Stimulated activated CD4-positive, alpha-beta T cell treated with anti-CD3 and anti-CD28 coated beads, TNF-alpha, amount 100 ng/mL, for 24 hours (primary cell): ENCODE measurements at places on chromosomes 11 and 22.

DNA sequence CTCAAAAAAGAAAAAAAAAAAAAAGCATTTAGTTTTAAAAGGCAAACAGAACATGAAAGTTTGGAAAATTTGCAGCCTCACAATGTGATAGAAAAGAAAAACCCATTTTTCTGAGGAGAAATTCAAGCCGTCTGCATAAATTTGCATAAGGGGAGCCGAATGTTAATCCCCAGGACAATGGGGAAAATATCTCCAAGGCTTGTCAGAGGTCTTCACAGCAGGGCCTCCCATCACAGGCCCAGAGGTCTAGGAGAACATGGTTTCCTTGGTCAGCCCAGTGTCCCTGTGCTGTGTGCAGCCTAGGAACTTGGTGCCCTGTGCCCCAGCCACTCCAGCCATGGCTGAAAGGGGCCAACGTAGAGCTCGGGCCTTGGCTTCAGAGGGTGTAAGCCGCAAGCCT is 109.1 kb downstream of the TRIM44 start:
- DNase-seq, result no peak

GRCh38 chr22:40324468-40325305 is 21.6 kb upstream of the ADSL start:
- DNase-seq, result no peak

DNA sequence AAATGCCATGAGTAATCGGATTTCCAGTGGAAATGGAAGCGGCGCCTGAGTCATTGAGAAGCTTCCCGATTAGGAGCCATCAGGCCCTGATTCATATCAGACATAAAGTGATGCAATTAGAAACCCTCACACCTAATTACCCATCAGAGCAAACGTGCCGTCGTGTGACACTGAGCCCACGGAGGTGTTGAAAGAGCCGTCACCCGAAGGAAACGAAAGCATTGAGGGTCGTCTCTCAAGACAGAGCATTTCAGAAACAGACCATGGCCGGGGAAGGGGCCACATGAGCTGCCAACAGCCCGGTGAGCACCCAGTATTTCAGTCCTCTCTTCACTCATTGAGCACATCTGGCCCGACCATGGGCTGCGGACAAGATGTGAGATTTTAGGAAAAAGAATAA is 829.3 kb downstream of the TBC1D22A start:
- DNase-seq, result no peak

GRCh38 chr11:100151944-100152343 is 535.1 kb upstream of the ARHGAP42 start:
- DNase-seq, result no peak

DNA sequence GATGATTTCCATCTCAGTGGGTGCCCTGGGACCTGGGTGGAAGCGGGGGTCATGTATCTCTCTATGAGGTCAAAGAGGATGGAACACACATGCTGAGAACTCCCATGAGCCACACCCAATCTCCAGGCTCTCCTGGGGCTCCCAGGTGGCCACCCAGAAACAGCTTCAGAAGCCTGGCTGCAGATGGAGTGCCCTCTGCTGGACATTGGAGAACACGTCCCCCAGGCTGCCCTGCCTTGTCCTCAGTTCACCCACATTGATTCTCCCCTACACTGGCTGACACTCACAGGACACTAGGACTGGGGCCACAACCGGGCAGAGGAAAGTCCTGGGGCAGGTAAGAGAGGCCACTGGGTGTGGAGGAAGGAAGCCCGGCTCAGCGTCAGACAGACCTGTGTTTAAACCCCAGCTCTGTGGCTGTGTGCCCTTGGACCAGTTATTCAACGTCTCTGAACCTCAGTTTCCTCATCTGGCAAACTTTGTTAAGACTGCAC is 4.5 kb upstream of the NOL12 start:
- DNase-seq, result peak; percentile 54

DNA sequence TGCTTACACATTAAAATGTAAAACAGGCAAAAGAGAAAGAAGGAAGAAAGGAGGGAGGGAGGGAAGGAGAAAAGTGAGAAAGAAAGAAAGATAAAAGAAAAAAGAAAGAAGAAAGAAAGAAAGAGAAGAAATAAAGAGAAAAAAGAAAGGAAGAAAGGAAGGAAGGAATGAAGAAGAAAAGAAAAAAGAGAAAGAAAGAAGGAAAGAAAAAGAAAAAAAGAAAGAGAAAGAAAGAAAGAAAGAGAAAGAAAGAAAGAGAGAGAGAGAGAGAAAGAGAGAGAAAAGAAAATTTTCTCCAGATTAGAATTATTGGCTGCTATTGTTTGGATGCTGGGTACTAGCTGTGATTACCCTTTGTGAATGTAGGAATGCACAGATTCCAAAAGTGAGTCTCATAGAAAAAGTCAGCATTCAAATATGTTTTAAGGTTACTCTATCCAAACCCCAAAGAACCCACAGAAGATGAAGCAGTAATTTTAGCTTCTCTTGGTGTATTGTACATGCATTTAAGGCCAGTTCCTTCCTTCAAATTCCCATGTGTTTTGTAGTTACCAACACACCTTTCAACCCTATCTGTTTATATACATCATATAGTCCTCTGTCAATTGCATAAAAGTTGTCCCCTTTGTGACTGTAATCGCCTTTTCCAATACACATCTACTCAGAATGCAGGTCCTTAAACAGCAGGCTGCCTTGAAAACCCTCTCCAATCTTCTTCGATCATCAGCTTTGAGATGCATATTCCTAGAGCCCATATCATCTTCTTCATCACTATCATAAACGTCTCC is 789 bp upstream of the FAM111A start:
- no peak for DNase-seq

DNA sequence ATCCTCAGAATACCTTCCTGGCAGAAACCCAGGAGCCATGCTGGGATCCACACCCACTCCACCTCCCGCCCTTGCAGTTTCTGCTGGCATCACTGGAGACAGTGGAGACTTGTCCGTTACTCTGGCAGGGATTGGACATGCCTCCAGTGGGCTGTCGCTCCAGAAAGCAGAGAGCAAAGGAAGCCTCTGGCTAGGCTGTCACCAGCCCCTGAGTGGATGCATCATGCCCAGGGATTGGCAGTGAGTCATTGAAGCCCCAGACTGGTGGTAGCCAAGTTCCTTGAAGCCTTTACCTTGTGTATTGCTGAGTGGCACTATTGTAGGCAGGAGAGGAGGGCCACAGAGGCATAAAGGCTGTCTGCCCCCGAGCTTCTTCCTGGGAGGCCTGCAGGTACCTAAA is 34.8 kb upstream of the E2F8 start:
- DNase-seq, result no peak

DNA sequence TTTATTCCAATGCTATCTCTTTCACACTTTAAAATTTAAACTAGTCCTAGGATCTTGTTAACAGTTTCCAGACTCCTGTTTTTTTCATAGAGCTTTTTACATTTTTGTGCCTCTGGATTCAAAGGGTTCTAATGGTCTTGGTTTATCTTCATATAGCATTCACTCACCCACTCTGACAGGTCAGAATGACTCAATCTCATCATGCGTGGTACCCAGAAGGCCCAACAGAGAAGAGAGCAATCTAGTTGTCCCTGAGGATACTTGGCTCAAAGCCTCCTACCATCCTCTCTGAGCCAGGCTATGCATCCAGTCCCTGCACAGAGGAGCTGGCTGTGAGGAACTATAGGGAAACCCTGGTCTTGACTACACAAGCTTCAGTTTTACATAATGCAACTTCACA is 27.5 kb downstream of the MAML2 start:
- no peak for DNase-seq

DNA sequence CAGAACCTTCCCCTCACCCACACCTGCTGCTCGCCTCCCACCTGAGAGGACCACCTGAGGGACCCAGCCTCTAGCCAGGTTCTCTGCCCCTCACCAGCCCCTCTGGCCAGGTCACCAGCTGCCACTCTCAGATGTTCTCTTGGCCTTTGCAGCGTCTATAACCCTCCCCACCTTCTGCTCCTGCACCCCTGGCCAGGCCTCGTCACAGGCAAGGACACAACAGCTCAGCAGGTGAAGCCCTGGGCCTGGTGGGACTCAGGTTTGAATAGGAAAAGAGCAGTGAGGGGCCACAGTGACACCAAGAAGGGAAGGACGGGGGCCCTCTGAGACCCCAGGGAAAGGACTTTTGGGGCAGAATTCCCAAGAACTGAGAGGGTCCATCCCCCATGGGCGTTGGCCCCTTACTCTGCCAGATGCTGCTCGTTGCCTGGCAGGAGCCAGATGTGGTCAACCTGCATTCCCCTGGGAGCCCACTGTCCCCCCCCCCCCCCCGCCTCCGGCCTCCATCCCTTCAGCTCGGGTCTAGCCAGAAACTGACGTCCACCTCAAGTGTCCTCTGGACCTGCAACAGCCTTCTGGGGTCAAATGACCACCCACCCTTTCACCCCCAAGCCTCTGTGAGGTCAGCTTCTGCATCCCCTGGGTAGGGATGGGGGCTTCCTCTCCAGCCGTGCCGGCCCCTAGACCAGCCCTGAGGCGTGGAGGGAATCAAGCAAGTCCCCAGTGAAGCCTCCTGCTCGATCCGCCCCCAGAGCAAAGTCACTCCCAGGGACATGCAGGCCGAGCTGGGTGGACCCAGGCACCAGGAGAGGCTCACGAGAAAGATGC is 28.7 kb downstream of the SBF1 start:
- no peak for DNase-seq

- peak; percentile 17 for DNase-seq
These were observed 27.8 kb upstream of the ZNRF3 start for GRCh38 chr22:28855355-28856094.

DNA sequence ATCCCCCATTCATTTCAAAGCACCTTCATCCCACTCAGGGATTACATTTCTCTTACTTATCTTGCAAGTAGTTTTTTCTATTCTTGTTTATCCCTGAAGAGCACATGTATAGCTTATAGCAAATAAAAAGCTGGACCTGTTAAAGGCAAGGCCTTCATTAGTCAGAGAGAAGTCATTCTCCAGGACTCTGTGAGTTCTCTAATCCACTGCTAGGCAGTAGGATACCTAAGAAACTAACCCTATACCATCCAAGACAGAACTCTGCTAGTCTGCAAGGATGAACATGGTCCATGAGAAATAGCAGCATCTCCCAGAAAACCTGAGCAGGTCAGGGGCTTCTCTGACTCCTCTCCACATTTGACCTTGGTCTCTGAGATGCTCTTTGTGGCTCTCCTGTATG is 104.5 kb downstream of the KIRREL3 start:
- no peak for DNase-seq

DNA sequence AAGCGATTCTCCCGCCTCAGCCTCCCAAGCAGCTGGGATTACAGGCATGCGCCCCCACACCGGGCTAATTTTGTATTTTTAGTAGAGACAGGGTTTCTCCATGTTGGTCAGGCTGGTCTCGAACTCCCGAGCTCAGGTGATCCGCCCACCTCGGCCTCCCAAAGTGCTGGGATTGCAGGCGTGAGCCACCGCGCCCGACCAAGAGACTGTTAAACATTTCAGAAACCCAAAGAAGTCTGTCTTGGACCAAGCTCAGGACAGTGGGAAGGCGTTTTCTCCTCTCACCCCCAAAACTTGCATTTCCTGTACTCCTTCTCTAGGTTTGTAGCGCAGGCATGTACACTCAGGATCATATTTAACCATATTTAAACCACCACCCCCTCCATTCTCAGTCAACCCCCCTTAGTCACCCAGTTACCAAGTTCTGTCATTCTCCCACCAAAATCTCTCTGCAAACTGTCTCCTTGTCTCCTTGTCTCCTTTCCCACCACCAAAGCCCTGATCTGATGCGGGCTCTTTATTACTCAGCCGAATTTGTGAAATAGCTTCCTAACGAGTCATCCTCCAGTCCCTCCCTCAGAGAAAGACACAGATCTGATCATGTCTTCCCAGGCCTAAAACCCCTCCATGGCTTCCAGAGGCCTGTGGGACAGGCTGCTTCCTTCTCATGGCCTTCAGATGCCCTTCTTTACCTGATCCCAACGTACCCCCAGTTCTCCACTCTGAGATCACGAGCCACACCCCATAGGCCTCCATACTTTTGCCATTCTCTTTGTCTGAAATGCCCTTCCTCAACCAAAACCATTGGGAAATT is 29.0 kb upstream of the CREB3L1 start:
- DNase-seq, result no peak

DNA sequence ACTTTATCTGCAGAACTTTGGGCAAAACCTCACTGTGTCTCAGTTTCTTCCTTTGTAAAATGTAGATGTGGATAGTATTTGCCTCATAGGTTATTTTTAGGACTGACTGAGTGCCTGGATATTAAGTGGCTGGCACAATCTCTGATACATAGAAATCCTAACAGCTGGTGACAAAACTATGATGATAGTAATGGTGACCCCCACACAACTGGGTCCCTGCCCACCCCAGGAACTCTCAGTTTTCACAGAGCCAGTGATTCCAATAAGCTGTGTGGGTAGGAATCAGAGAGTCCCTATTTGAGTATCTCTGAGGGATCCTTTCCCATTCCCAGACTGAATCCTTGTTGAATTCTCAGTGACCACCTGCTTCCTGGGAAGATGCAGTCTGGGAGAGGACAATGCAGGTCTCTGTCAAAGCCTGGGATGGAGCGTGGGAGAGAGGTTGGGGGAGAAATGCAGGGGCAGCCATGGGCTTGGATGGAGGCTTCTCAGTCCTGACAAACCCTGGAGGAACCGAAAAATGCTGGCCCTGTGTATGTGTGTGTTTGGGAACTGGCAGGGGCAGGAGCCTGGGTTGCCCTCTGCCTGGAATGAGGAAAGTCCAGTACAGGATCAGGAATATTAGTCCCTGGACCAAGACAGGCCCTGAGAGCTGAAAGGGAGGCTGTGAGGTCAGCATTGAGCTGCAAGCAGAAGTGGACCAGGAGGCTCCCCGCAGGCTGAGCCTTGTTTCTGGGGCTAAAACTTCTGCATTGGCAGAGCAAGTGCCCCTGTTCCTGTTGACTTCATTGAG is 6.1 kb upstream of the P2RY6 start:
- DNase-seq, result no peak
